ENCODE measurements at places on chromosomes 6 and 20.

GRCh38 chr6:10609038-10609437, 85.4 kb downstream of the C6orf52 start:
- no peak for DNase-seq

DNA sequence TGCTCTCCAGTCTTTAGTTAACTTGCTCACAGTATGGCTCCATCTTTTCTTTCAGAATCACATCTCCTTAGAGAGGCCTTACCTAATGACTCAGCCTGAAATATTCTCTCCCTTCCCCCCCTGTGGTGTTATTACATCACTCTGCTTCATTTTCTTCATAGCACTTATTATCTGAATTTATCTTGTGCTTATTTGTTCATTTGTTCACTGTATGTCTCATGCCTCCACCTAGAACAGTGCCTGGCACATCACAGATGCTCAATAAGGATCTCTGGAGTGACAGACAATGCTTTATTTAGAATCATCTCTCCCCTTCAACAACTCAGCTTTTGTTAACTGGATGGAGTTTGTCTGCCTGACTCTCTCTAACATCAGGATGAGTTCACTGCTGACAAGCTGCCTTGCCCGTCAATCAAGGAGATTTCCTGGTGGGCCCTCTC, 96.6 kb upstream of the MAN1A1 start:
- no peak for DNase-seq

DNA sequence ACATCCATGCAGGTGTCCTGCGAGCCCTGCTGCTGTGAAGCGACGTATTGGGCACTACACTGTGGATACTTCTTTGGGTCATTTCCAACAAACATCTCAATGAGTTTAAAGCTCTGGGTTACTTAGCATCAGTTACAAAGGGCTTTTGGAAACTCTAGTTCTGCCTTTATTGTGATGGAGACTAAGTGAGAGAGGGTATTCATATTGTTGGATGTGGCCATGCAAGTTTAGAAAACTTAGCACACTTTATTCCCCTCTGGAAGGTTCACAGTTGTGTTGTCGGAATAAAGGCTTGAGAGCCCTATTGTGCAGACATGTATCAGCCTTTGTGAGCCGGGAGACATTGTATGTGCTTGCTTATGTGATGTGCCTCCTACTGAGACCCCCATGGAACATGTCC, 22.1 kb downstream of the DUSP22 start:
- no peak for DNase-seq

- DNase-seq: no peak
These were observed 636.6 kb upstream of the MAN1A1 start for GRCh38 chr6:119985952-119986736.

GRCh38 chr20:57622201-57622570, 2.0 kb upstream of the ZBP1 start:
- no peak for DNase-seq

DNA sequence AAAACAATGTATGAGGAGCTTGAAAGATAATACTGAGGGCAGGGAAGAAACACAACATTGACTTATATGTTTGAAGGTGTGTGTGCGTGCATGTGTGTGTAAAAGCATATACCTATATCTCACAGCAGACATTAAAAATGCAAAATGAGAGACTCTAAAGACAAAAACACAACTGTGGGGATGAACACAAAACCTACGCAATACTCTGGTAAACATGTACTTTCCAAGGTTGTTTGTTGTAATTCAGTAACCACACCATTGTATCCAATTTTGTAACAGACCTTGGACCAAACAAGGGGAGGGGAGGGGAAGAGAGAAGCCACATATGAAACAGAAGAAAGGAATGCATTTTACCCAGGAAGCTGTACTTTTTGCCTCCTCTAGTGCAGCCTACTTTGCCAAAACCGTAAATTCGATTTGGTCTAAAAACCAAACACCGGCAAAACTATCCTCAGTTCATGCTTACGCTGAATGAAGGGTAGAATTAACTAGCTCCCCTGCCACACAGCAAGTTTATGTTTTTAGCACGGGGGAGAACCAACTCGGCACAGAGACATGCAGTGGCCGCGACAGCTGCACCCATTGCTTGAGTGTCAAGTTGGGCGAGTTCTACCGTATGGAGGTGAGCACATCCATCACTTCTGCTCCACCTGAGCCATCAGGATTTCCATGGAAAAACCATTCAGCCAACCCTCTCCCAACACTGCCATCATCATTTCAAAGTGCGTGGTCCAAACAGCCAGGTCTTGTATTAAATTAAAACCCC, 50.0 kb downstream of the CNKSR3 start:
- no peak for DNase-seq

GRCh38 chr6:122673343-122673961, 63.2 kb downstream of the PKIB start:
- no peak for DNase-seq

GRCh38 chr20:38728911-38729642, 4.8 kb downstream of the SLC32A1 start:
- DNase-seq: no peak

GRCh38 chr6:126535138-126535537, 195.2 kb downstream of the CENPW start:
- no peak for DNase-seq

DNA sequence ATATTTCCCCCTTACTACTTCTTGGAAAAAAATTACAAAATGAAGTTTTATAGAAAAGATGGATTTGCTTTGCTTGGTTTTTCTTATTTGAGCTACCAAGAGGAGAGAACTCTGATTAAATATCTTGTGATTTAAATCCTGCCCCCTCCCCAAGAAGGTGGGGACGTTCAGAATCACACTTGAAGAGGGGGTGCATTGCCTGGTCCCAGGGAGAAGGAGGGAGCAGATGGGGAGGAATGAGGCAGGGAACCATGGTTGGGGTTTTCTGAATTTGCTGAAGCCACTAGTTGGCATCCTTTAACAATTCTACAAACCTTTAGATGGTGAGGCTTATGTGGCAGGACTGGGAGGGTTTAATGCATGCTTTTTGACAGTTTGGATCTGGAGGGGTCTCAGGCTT, 5.5 kb downstream of the PCK1 start:
- no peak for DNase-seq

- no peak for DNase-seq
These were observed 975 bp downstream of the BMP7 start for GRCh38 chr20:57265336-57265996.

GRCh38 chr6:26311012-26311384, 54.0 kb upstream of the BTN3A2 start:
- peak; percentile 67 for DNase-seq

- DNase-seq: no peak
These were observed 74.6 kb downstream of the PHACTR3 start for GRCh38 chr20:59678951-59679350.

DNA sequence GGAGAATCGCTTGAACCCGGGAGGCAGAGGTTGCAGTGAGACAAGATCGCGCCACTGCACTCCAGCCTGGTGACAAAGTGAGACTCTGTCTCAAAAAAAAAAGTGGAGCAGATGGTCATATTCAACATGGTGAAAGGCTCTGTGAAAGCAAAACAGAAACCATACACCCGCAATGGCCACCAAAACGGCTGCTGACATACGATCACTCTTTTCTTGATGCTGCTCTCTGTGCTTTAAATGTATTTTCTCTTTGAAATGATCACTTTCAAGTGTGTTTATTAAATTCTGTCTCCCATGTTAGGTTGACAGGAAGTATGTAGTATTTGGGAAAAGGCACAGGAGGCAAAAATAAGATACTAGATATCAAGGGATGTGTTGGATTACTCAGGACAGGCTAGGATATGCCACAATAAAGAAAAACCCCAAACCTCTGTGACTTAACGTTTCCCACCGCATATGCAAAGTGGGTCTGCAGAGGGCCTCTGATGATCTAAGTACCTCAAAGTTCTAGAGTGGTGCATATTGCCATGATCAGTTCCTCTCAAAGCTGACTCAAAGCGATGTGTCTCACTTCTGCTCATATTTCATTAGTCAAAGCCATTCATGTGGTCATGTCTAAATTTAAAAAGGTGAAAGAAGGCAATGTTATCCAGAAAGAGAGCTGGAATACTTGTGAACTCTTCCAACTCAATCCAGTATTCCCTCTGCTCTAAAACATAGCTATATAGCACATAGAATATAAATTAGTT, 155.1 kb upstream of the SOX4 start:
- DNase-seq: peak; percentile 66

- no peak for DNase-seq
These were observed 47.0 kb upstream of the PREP start for GRCh38 chr6:105449756-105450390.

GRCh38 chr6:51105357-51105756, 286.7 kb downstream of the TFAP2B start:
- no peak for DNase-seq

DNA sequence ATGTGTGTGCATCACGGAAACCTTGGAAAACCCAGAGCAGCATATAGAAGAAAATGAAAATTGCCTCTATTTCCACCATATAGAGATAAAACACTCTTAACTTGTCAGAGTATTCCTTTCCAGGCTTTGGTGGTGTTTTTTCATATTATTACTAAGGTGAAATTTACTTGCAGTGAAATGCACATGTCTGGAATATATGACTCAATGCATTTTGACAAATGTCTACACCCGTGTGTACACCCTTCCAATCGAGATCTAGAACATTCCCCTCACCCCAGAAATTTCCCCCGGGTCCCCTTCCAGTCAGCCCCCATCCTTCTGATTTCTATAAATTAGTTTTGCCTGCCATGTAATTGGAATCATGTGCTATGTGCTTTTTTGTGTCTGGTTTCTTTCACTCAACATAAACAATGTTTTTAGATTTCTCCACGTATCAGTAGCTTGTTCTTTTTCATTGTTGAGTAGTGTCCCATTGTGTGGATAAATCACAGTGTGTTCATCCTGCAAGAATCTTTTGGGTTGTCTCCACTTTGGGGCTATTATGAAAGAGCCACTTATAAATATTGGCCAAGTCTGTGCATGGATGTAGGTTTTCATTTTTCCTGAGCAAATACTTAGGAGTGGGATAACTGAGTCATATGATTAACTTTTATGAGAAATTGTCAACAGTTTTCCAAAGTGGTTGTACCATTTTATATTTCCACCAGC, 19.9 kb upstream of the PREX1 start:
- DNase-seq: no peak

DNA sequence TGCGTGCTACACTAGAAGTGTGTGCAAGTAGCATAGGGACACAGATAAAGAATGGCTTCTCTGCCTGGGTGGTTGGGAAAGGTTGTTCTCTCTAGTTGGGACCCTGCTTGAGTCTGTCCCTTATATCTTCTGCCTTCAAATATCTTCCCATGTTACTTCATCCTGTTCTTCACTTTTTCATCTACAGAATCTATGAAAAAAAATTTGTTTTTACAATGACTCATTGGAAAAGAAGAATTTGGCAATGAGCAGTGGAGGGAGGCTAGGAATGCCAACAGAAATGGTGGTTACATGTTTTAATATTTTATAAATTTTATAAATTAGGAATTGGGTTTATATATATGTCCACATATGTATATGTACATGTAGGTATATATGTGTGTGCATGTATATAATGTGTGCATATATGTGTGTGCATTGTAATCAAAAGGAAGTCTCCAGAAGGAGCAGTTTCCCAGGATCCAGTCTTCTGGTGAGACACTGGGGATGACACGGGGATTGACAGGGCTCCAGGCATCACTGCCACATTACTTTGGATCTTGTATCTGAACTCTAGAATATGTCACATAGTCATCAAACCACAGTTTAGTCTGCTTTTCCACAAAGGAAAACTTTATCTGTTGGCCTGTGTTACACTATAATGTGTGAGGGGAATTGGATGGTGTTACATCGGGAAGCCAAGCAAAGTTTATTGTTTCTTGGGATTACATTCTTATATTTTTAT, 75.3 kb upstream of the RIPOR2 start:
- no peak for DNase-seq

DNA sequence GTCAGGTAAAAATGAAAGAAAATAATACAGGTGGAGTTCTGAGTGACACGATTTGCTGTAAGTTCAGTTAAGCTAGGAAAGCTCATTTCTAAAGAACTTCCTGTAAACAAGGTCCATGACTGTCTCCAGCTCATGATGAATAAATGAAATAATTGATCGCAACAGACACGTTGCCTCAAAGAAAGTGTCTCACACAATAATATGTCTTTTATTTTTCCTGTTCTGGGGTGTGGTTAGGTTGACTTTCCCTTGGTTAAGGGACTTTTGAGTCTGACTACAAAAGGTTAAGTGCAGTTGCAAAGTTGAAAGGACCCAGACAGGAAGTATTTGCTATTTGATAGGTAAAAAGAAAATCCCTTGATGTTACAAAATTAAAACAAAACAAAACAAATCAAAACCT, 304.2 kb upstream of the PRDM1 start:
- no peak for DNase-seq

DNA sequence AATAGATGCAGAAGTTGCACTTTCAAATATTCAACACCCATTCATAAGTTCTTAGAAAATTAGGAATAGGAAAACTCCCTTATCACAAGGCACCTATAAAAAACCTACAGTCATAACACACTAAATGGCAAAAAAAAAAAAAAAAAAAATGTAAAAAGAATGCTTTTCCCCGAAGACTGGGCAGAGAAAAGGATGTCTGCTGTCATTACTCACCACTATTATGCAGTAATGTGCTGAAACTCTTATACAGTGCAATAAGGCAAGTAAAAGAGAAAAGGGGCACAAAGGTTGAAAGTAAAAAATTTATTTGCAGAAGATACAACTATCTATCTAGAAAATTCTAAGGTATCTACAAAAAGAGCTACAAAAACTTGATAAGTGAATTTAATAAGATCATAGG, 607.8 kb upstream of the ARID1B start:
- DNase-seq: no peak

DNA sequence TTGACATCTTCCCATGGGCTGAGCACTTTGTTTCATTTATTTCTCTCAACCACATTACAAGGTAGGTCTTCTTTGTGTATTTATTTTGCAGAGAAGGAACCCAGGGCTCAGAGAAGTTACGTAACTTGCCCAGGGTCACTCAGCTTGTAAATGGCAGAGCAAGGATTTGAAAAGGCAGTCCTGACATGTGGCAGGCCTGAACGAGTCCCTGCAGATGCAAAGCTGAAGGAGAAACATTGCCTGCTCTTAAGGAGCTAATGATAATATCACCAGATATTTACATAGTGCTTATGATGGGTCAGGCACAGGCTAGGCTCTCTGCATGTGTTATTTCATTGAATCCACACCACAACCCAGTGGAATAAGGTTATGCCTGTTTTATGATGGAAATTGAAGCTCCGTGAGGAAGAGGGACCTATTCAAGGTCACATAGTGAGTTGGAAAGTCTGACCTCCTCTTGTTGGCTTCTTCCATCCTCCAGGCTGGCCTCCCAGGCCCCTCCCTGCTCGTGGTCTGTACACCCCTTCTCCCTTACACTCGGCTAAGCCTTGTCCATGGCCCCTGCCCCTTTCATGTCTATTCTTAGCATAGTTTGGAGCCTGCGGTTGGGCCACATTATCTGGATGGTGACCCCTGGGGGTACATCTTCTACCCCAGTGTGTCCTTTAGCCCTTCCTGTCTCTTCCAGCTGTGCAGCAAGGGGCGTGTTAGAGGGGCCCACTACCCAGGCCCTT, 12.5 kb downstream of the MYH7B start:
- no peak for DNase-seq

- no peak for DNase-seq
These were observed 417.2 kb downstream of the RFPL4B start for GRCh38 chr6:112764377-112764776.

- DNase-seq: no peak
These were observed 699.3 kb downstream of the RNF144B start for GRCh38 chr6:19086480-19086879.

All from stimulated activated CD4-positive, alpha-beta T cell treated with anti-CD3 and anti-CD28 coated beads, Interleukin-1b, Interleukin-23, amount 100 ng/mL, for 48 hours (primary cell).